Stimulated activated CD4-positive, alpha-beta T cell treated with anti-CD3 and anti-CD28 coated beads, Interleukin-4, amount 100 ng/mL, for 24 hours (primary cell): ENCODE measurements at places on chromosomes 11 and 22.

DNA sequence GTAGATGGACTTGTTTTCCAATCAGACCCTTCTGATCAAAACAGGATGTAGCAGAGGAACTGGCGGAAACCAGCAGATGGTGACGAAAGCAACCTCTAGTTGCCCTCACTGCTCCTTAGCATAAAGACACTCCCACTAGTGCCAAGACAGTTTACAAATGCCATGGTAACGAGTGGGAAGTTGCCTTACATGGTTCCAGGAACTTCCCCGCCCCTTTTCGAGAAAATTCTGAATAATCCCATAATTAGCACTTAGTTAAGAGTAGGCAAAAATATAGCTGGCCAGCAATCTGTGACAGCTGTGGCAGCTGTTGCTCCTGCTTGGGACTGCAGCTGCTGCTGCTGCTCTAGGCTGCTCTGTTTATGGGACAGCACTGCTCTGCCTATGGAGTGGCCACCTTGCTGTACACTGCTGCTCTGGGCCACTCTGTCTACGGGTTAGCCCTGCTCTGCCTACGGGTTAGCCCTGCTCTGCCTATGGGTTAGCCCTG, 33.4 kb upstream of the SORL1 start:
- DNase-seq, result peak; percentile 47

GRCh38 chr11:109798521-109798920, 294.7 kb upstream of the ZC3H12C start:
- no peak for DNase-seq

DNA sequence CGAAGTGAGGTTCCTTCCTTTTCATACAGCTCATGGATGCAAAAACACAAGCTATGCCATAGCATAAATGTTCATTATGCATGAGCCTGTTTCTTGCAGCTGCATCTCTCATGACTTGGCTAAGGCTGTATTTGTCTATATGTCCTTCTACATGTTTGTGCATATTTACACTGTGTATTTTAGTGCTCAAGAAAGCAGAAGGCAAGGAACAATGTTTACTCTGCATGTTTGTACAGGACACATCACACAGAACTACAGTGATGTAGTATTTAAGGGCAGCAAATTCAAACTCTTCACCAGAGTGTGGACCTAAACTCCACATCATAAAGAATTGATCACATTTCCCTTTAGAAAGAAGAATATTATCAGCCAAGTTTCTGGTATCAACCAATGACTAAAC, 170.3 kb downstream of the CADM1 start:
- no peak for DNase-seq

GRCh38 chr22:18056161-18056666, 21.6 kb upstream of the PEX26 start:
- no peak for DNase-seq

- no peak for DNase-seq
These were observed 2.4 kb downstream of the GAS2L1 start for GRCh38 chr22:29308791-29309262.

- no peak for DNase-seq
These were observed 160.5 kb upstream of the TBCEL start for GRCh38 chr11:120863359-120863758.

DNA sequence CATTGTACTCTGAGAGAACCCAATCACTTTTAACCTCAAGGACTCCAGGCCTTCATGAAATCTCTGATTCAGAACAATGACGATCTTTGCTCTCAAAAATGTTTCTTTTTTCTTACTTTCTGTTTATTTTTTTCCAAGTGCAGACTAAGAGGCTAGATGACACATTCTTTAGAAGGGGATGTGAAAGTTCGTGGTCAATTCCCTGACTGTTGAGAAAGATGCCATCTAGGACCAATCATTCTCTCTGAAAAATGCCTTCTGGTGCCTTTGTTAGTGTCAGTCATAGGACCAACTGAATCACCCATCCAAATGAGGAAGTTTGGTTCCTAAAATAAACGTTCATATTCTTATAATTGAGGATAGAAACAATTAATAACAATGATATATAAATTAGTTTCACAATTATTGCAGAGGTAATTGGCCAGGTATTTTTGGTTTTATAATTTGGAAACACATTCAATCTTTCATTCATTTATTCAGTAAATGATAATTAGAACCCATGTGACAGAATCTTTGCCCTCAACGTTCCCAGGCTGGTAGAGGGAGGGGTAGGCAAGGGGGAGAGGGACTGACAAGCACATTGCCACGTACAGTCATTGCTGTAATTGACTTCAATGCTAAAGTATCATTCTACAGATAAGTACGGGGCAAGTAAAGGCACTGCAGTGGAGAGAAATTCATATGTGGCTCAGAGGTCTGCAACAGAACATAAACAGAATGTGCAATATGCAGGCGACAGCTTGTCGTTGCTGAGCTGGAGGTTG, 333.4 kb upstream of the MPPED2 start:
- DNase-seq, result no peak

- DNase-seq, result peak; percentile 20
These were observed 21.4 kb downstream of the TMPRSS6 start for GRCh38 chr22:37088108-37088605.

GRCh38 chr22:40624770-40625169, 11.7 kb downstream of the MRTFA start:
- DNase-seq, result no peak

DNA sequence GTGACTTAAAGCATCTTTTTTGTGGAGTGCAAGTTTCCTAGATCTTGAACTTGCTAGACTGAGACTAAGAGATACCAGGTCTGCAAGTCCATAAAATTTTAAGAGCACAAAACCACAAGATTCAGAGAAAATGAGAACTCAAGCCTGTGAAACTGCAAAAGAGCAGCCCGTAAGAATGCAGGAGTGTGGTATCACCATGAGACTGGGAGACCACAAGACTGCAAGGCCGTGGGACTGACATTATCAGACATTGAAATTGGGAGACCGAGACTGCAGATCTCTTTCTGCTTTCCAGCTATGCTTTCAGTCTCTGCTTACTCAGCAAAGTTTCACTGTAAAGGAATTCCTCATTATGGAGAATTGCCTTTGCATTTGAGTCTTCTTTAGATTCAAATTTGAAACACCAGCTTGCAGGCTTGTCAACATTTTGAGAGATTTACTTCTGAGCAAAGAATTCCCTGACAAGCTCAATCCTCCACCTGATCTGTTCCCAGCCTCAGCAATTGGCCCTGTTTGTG, 621.2 kb downstream of the KCNA4 start:
- no peak for DNase-seq
